ENCODE measurements at places on chromosomes 16 and 17. TPM values are rescaled to one million over a fixed set of nuclear protein-coding genes. Genes with fewer than 3 reads are reported as not detected.

DNA sequence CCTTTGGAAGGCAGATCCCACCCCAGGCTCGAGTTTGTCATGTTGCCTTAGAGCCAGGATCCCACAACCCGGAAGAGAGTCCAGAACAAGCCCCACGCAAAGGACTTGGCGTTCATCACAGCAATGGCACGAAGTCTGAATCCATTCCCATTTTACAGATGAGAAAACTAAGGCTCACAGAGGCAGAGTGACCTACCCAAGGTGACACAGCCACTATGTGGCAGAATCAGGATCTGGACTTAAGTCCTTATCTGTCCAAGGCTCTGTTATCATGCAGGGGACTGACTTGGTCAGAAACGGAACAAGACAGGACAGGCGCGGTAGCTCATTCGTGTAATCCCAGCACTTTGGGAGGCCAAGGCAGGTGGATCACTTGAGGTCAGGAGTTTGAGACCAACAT is 86.5 kb downstream of the GSG1L start:
- H3K27ac ChIP-seq, result no peak overlapping the region
- DNase-seq, result no peak
- peaks cover 26% of the 10 kb centered on the region for H3K27me3 ChIP-seq

DNA sequence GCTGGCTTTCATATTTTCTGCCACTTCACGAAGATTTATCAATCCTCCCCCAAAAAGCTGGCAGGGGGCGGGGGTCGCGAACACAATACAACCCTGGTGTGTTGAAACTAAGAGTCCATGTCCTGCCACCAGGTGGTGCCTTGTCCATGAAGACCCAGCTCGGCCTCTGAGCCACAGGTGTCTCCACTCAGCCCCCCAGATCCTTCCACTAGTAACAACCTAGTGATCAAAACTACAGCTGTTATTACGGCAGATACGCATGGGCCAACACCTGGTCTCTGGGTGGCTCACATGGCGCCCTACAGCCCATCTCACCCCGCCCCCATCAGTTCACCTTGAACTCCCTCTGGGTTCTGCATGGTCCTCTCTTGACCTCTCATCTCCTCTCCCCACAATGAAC is 27.7 kb downstream of the USP7 start:
- H3K27ac ChIP-seq, result no peak overlapping the region
- H3K36me3 ChIP-seq, result peaks cover under 1% of the 10 kb centered on the region
- H3K4me3 ChIP-seq, result no peak overlapping the region
- H3K4me1 ChIP-seq, result peaks cover 12% of the 10 kb centered on the region

GRCh38 chr17:81163703-81164370 is 1.5 kb upstream of the PVALEF start:
- no peak for DNase-seq
- peaks cover 11% of the 10 kb centered on the region for H3K4me1 ChIP-seq
- no peaks in the 10 kb centered on the region for H3K36me3 ChIP-seq
- no peaks in the 10 kb centered on the region for H3K27me3 ChIP-seq
- H3K27ac ChIP-seq, result no peak overlapping the region

DNA sequence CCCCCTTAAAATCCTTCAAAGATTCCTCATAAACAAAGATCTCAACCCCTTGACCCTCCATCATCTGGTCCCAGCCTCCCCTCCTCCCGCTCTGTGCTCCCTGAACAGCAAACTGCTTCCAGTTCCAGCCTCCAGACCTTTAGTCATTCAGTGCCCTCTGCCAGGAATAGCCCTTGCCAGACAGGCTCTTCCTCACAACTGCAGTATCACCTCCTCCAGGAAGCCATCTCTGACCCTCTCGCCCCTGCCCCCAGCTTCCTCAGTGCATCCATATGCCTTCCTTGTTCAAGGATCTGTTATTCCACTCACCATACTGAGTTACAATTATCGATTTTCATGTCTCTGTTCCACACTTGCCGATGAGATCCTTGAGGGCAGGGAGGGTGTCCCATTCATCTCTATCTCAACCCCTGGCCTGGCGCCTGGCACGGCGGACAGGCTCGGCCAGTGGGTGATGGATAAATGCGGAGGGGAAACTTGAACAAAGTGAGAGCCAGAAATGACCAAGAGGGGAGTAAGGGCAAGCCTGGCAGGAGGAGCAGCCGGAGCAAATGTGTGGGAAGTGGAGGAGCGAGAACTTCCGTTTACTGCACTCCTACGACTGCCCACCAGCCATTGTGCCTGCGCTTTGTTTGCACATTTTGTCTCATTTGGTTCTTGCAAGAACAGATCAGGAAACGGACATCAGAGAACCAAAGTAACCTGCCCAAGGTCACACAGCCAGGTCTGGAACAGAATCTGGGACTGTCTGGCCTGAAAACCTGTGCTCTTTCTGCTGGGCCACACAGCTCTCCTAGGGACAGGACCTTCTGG is 2.0 kb upstream of the NXPH3 start:
- peaks cover 76% of the 10 kb centered on the region for H3K27me3 ChIP-seq
- H3K36me3 ChIP-seq, result no peaks in the 10 kb centered on the region
- H3K4me1 ChIP-seq, result peaks cover 4% of the 10 kb centered on the region
- DNase-seq, result no peak
- no peak overlapping the region for H3K27ac ChIP-seq
- H3K4me3 ChIP-seq, result no peak overlapping the region

DNA sequence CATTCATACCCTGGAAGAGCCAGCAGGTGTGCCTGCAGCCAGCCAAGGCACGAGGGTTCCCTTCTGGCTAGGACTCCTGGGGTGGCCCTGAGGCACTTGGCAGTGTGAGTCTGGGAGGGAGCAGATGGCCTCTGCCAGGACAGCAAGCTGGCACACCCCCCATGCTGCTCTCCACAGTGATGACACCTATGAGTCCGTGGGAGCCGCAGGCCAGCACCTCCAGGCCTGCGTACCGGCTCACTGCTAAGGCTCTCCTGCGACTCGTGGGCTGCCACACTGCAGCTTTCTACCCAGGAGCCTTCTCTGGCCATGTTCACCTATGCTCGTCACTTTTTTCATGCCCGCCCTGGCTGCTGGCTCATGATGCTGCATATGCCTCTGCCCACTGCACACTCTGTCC is 68.1 kb downstream of the NDEL1 start:
- no peaks in the 10 kb centered on the region for H3K27me3 ChIP-seq
- no peaks in the 10 kb centered on the region for H3K4me1 ChIP-seq
- no peak overlapping the region for H3K4me3 ChIP-seq
- no peak for DNase-seq
- H3K27ac ChIP-seq, result no peak overlapping the region

DNA sequence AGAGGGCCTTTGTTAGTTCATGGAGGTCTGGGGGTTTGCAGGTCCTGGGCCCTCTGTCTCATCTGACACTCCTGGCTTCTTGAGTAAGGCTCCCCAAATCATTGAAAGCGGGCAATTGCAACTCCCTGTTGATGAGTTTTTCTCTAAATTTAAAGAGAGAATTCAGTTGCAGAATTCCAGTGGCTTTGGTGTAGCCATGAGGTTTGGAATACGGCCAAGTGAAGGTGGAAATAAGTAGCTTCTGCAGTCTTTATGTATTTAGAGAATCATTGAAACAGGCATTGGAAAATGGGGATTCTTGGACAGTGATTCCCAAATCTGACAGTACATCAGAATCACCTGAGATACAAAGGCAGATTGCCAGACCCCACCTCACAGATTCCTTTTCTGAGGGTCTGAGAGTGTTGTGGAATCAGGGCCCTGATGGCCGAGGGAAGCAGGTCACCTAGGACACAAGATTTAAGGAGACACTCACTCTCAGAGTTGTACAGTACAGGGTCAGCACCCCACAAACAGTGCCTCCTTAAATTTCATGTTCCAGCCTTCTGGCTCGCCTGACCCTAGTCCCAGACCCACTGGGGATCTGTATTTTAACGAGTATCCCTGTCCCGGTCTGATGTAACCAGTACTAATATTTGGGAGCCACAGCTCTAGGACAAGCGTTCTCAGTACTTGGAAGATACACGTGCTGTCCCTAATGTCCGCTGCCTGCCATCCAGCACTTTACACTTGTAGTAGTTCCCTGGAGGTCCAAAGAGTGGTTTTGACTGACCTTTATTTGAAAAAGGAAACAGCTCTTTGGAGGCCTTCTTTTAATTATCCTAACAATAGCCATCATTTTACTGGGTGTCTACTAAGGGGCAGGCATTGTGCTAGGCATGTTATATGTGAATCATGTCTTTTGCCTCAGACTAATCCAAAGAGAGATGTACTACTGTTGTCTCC is 37.8 kb downstream of the YPEL2 start:
- H3K27me3 ChIP-seq, result no peaks in the 10 kb centered on the region
- H3K27ac ChIP-seq, result peak overlapping the region; percentile 14
- peaks cover 76% of the 10 kb centered on the region for H3K4me1 ChIP-seq
- no peak overlapping the region for H3K4me3 ChIP-seq

DNA sequence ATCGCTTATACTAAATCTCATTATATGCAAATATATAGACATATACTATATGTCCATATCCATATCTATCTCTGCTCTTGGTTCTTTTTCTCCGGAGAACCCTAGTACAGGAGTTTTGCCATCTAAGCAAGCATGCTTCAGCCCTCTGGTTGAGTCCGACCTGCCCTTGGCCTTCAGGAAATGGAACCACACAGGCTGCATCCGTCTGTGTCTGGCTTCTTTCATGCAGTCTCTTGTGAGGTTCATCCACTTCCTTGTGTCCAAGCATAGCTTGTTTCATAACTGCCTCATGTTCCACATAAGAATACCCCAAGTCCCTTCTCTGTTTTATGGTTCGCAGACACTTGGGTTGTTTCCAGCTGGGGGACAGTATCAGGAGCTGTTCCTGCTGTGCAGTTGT is 16.8 kb downstream of the SNX20 start:
- no peaks in the 10 kb centered on the region for H3K27me3 ChIP-seq
- no peak for DNase-seq

- H3K36me3 ChIP-seq, result peaks cover 33% of the 10 kb centered on the region
- DNase-seq, result no peak
- no peak overlapping the region for H3K27ac ChIP-seq
- H3K27me3 ChIP-seq, result no peaks in the 10 kb centered on the region
- H3K4me1 ChIP-seq, result peaks cover 2% of the 10 kb centered on the region
Measured at GRCh38 chr17:1467898-1468492, 12.0 kb upstream of the CRK start.

- H3K4me1 ChIP-seq, result peaks cover 15% of the 10 kb centered on the region
- H3K4me3 ChIP-seq, result no peak overlapping the region
- H3K27ac ChIP-seq, result no peak overlapping the region
- no peak for DNase-seq
- H3K36me3 ChIP-seq, result peaks cover 44% of the 10 kb centered on the region
Measured at GRCh38 chr17:8556074-8556473, 74.5 kb downstream of the MYH10 start.

DNA sequence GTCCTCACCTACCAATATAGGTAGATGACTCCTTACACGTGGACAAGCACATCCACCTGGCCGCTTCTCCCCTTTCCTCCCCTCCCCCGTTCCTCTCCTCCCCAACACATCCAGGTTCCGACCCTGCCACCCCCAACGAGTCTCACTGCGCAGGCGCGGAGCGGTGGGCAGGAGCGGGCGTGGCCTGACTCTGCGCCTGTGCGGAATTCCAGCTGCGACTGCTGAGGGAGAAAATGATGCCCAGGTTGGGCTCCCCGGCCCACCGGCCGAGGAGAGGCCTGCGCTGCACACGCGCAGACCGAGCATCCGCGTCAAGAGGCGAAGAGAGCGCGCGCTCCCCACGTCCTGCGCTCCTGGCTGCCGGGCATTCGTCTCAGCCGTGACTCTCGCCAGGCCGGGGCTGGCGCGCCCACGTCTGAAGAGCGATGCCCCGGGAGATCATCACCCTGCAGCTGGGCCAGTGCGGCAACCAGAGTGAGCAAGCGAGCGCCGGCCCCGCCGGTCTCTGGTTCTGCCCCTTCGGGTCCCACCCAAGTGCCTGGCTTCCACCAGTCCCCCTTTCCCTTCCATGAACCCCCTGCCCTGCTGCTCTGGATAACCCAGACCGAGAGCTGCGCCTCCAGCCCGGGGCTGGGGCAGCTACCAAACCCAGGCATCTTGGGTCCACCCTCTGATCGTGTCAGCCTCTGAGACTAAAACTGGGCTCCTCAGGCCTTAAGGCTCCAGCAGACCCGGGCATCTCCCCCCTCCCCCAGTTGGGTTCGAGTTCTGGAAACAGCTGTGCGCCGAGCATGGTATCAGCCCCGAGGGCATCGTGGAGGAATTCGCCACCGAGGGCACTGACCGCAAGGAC is at the start of gene TUBG2:
Gene TUBG2 (plus strand): TSS at position 206 of the 853 bp plus-strand sequence. CDS start 220 bp downstream, at position 426.
- no peaks in the 10 kb centered on the region for H3K27me3 ChIP-seq
- peak; percentile 88 for DNase-seq
- H3K36me3 ChIP-seq, result peaks cover 12% of the 10 kb centered on the region
- peak within 1 kb of the TSS; percentile 89 for H3K4me3 ChIP-seq
- peaks cover 26% of the 10 kb centered on the region for H3K4me1 ChIP-seq

- peaks cover 33% of the 10 kb centered on the region for H3K36me3 ChIP-seq
- H3K27ac ChIP-seq, result no peak overlapping the region
- no peaks in the 10 kb centered on the region for H3K27me3 ChIP-seq
- H3K4me3 ChIP-seq, result no peak overlapping the region
- no peak for DNase-seq
- H3K4me1 ChIP-seq, result no peaks in the 10 kb centered on the region
Measured at GRCh38 chr17:4109449-4109848, 33.4 kb downstream of the ZZEF1 start.

GRCh38 chr17:7114875-7115614 is 423 bp upstream of the ASGR2 start:
- DNase-seq, result no peak
- H3K36me3 ChIP-seq, result no peaks in the 10 kb centered on the region
- no peak overlapping the region for H3K4me3 ChIP-seq
- H3K27ac ChIP-seq, result no peak overlapping the region

DNA sequence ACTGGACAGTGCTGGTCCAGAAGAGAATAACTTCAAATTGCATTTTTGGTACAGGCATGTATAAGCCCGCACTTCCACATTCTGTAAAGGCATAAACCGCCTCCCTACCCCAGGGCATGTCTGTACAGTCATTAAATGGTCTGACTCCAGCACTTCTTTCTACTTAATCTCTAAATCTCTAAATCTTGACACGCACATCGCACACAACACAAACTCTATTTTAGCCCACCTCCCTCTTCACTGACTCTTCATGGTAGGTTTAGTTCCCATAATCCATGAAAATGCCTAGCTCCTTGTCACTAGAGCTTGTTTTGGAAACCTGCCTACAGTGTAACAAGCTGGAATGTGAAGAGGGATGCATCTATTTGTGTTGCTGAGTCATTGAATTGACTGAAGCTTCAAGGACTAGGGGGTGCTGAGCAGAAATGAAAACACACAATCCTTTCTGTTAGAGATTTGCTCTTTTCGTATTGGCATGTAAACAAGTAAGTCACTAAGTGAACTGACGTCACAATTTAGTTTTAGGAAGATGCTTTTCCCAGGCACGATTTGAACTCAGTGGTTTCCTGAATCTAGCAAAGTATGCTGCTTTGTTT is 1.6 kb upstream of the DUSP14 start:
- peak overlapping the region; percentile 86 for H3K4me3 ChIP-seq
- H3K27me3 ChIP-seq, result no peaks in the 10 kb centered on the region
- no peaks in the 10 kb centered on the region for H3K36me3 ChIP-seq
- DNase-seq, result no peak

The PLLP gene
- 1.1 TPM for total RNA-seq

The SLC9A5 gene
- total RNA-seq, result 2.9 TPM

The C1QTNF8 gene
- total RNA-seq, result 0.20 TPM

The TNRC6C gene
- 21.2 TPM for total RNA-seq
